ENCODE measurements at places on chromosomes 6 and 20.

GRCh38 chr6:54463354-54464024 lies 155.2 kb downstream of the TINAG start:
- no peak for DNase-seq

DNA sequence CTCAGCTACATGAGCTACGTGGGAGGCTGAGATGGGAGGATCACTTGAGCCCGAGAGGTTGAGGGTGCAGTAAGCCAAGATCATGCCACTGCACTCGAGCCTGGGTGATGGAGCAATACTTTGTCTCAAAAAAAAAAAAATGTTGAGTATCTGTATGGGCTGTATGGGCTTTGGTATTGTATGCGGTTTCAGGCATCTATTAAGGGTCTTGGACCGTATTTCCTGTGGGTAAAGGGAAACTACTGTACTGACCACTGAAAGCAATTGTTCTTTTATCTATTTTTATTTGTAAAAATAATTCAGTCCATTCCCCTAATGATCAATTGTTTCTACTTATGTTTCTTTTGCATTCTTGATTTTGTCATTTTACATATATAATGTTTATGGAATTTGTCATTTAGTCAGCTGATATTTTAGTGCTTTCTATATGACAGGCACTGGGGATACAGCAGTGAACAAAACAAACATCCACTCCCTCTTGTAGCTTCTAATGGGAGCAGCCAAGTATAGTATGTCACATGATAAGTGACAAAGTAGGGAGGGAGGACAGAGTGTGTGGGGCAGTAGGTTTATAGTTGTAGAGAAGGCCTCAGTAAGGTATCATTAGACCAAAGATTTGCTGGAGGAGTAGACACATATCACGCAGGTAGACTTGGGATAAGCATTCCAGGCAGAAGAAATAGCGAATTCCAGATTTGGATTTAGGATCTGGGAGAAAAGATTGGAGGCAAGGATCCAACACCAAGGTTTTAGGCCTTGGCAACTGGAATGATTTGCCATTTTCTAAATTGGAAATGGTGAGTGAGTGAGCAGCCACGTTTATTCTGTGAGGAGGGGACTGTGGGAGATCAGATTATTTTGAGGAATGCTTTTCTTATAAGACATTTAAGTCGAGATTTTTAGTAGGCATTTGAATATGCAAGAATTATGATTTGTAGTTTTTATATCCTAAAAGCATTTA lies 6.0 kb downstream of the PCMT1 start:
- no peak for DNase-seq

GRCh38 chr20:10185741-10186558 lies 32.7 kb upstream of the SNAP25 start:
- no peak for DNase-seq

DNA sequence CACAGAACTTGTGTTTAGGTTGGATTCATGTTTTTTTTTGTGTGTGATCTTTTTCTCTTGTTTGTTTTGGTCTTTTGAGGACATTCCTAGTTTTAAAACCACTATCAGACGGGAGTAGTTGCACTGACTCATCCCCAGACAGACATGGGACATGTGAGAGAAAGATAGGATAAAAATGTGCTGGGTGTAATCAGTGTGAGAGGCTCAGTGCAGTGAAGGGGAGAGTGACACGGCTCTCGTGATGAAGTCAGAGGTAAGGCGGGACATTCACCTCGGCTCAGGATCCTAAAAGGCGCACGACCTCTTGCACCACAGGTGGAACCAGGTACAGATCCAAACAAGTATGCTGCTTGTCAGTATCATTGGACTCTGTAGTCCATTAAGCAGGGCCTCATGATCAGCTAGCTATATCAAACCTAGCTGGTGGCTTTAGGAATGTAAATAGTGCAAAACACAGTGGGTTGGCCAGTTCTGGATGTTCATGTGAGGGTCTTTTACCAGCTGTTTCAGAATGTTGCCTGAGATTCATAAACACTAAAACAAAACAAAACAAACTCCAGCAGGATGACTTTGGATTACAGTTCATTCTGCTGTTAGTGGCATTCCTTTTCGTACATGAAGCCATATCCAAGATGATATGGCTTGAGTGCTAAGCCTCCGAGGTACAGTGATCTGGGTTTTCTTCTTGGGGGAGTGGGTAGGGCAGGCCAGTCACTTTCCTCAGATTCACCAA lies 18.0 kb downstream of the FOXO3 start:
- DNase-seq, result no peak

GRCh38 chr20:33339515-33340058 lies 56.6 kb downstream of the BPIFB1 start:
- DNase-seq, result no peak

GRCh38 chr6:47342824-47343223 lies 33.1 kb upstream of the TNFRSF21 start:
- no peak for DNase-seq

DNA sequence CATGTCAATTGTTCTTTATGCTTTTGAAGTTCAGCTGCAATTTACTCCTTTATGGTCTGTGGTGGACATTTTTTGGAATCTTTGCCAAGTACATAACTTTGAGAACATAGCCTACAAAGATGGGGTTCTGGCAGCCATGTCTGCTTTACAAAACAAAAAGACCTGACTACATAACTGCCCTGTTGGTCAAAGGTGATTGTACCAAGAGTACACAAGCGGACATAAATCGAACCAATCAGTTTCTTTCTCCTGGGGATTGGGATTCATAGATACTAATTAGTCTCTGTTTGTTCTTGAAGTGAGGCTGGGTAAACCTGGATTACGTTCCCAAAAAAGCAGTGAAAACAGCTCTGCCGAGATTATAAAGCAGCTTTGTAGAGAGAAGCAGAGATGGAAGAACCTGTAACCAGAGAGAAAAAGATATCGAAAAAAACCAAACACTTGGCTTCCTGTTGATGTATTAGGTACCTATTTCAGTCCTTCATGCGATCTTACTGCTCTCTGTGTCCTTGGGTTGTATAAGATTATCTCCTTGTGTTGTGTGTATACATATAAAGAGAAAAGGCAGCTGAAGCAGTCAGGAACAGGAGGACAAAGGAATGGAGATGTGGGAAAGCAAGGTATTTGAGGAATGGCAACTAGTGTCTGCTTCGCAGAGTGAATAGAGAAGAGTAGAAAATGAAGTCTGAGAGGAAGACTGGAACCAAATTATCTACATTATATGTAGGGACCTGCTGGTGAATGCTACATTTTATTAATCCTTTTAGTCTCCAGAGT lies 2.7 kb upstream of the ZFAND3 start:
- DNase-seq, result no peak

- DNase-seq, result no peak
Observed at GRCh38 chr6:113414511-113414910, 442.6 kb upstream of the MARCKS start.

DNA sequence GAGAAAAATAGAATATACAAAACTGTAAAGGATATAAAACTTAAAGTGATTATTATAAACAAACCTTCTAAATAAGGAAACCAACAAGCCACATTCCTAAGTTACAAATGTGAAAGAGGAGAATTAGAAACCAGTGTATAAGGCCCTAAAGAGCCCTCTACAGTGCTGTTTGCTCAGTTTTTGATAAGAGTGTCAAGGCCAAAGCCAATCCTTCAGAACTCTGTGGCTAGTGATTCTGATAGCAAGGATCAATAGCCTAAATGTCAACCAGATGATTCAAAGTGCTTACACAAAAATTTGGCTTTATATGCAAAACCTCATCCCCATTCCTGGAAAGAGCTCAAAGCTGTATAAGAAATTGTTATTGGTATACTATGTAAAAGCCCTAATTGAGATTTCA lies 104.6 kb upstream of the HTR1E start:
- no peak for DNase-seq

DNA sequence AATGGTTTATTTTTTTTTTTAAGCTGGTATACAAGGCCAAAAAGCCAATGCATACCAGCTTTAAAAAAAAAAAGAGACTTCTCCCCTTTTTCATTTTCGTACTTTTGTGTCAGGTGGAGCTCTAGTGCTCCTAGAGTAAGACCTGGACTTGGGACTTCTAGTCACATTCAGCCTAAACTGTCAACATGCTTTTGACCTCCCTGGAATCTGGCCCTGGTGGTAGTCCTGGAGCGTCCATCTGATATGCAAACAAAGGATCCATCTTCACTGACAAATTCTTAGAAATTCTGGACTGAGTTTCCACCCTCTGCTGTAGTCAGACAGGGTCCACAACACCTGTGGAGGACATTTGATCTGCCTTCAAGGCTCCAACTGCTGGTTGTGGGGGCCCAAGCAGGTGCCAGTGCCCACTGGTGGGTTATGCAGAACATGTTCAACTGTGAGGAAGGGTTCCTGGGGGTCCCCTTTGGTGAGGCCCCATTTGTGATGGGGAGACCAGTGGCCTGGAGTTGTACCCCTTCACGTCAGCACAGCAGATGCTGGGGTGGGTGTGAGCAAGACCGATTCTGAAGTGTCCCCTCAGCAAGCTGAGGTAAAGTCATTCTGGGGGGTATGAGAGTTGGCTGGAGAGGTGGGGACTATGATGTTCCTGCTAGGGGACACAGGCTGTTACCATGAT lies 12.6 kb upstream of the PCMTD2 start:
- no peak for DNase-seq

DNA sequence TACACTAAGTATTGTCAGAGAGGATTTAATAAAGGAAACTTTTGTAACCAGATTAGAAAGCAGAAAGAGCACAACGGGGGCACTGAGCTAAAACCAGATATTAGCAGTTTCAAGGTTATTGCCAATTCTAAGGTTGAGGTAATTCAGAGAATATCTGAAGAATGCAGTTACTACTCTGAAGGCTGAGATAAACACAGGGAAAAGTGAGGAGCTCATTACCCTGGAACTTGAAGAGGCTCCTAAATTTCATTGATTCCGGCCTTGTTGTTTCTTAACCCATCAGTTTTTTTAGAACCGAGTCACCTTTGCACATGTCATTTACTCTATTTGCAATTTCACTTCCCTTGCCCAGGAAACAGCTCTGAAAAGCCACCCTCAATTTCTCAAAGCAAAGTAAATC lies 72.4 kb upstream of the BTBD3 start:
- DNase-seq, result no peak

DNA sequence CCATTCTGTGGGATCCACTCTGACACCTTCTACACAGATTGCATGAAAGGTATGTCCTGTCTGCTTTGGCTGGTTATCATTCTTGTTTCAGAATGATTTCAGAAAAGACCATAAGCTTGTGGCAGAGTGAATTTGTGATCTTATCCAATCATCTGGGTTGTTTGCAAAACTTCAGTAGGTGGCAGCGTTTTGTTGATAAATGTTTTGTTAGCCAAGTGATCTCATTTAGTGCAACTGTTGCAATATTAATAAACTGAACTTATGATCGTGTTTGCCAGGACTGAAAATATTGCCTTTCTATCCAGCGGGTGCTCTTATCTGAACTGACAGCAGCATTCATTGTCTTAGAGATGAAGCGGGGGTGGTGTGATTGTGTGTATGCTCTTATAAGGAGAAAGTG lies 613.2 kb upstream of the NOX3 start:
- DNase-seq, result no peak

DNA sequence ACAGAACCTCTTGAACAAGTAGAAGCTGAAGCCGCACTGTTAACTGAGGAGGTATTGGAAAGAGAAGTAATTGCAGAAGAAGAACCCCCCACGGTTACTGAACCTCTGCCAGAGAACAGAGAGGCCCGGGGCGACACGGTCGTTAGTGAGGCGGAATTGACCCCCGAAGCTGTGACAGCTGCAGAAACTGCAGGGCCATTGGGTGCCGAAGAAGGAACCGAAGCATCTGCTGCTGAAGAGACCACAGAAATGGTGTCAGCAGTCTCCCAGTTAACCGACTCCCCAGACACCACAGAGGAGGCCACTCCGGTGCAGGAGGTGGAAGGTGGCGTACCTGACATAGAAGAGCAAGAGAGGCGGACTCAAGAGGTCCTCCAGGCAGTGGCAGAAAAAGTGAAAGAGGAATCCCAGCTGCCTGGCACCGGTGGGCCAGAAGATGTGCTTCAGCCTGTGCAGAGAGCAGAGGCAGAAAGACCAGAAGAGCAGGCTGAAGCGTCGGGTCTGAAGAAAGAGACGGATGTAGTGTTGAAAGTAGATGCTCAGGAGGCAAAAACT lies 40.1 kb downstream of the ZBTB2 start:
- no peak for DNase-seq

GRCh38 chr6:26401389-26401986 lies 587 bp upstream of the BTN3A1 start:
- no peak for DNase-seq

DNA sequence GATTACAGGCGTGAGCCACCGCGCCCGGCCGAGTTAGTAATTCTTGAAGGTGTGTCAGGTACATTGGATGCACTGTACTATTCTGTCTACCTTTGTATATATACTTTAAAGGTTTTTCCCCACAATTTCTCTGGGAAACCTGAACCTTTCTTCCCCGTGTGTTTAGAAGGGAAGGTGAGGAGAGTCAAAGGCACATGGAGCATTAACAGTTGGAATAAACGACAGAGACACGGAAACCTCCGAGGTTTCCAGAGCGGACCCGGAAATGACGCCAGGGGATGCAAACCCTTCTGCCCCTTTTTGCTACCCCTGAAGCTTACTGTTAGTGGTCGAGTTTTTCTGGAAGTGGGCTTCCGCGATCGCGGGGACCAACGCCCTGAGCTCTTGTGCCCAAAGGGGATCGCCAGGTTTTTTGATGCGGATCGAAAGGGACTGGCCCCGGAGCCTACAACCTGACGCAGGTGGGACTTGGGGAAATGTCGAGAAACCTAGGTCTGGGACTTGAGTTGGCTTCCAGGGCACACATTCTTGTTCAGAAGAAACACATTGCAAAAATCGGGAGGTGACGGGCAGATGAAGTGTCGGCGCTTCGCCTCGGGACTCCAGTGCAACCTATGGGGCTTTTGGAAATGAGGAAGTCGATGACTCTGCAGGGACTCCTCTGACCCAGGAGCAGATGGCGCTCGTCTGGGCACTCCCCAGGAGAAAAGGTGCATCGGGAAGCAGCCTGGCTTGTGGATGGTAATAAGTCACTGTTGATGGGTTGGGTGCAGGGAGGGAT lies 218.2 kb downstream of the OR2B2 start:
- no peak for DNase-seq

DNA sequence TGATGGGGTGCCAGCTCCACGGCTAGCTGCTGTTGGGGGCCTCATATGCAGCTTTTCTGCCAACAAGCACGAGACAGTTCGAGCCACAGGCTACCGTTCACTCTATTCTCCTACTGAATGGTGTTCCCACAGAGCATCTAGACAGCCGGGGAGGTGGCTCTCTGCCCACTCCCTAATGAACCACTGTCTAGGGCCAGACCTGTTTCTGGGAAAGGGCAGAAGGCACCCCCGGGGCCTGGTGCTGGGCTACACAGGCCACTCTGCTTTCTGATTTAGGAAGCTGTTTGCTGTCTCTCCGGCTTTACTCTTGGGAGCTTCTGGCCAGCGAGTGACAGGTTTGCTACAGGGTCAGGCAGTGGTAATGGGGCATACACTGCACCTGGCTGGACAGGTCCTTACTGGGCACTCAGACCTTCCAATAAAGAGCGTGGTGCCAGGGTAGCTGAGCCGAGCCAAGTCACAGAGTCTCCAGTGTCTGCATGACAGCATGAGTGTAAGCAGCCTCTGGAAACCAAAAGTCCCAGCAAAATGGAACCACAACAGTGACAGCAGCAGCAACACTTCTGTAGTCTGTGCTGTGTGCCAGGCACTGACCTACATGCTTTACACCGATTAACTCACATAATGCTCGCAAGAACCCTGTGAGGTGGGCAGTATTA lies 8.4 kb downstream of the CCDC167 start:
- no peak for DNase-seq

GRCh38 chr6:127342296-127342945 lies 988 bp downstream of the ECHDC1 start:
- no peak for DNase-seq

Measured in stimulated activated CD8-positive, alpha-beta memory T cell treated with anti-CD3 and anti-CD28 coated beads, Interleukin-2, amount 100 ng/mL, for 1 hour (primary cell).